ENCODE measurements at places on chromosomes 2 and 18.
A peak's percentile ranks its signal among the peaks of the same experiment; 100 is the strongest.

GRCh38 chr18:45738660-45739059, 14.7 kb downstream of the SLC14A1 start:
- no peak for DNase-seq

- no peak for DNase-seq
Measured at GRCh38 chr2:111149882-111150455, 29.3 kb downstream of the BCL2L11 start.

DNA sequence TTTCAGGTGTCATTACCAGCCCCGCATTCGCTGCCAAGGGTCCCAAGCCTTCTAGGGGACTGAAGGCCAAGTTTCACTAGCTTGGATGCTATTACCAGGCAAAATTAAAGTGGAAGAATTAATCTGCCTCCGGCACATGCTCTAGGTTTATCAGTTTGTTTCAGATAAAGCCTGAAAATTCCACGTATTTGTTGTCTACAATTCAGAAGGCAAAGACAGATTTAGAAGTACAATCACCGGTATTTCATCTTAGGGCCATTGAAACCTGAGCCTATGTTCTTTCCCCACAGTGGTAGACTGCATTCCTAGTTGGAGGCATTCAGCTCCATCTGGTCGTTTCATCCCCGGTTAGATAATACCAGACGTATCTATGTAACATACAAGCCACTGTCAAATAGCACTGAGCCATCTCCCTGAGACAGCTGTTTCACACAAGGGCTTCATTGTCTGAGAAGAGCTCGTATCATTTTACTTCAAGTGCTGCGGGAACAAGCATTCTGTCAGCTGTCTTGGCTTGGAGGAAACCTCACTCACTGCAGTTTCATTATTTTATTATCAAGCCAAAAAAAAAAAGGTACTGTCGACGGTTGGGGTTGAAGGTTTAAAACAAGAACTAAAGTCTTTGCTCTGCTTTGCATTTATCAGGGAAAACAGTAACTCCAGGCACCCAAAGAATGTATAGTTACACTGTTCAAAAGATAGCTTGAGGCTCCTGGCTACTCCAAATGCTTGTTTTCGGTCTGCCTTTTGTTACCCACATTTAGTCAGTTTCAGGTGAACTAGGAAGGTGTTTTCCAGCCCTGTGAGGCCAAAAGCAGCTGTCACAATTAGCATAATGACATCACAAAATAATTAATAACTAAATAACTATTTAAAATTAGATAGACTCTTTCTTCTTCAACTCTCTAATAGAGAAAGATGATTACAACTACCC, 76.7 kb downstream of the TGIF1 start:
- DNase-seq, result peak; percentile 81

DNA sequence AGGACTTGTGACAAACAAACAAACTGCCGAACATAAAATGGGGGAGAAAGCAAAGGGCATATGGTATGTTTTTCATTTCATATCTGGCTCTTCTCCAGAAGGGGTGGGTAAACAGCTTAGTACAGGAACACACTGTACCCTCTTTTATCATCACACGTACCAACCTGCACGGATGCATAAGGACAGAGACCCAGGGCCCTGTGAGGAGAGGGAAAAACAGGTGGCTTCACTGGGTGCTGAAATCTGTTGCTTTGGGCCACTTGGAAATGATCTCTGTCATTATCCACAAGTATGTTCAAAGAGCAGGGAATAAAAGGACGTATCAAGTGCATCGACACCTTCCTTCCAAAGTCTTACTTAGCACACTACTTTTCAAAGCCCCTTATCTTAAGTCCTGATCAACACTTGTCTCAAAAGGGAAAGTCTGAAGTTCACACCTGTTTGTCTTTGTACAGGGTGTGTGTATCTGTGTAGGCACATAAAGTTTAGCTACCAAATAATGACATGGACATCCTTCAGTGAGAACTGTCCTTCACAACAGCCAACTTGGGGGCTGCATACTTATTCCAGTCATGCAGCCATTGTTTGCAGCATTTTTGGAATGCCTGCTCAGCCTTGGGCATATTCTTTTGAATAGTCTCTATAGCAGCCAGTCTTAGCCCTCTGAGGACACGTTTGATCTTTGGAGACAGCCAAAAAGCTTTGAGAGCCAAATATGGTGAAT, 60.6 kb downstream of the IRS1 start:
- DNase-seq, result no peak

GRCh38 chr18:49621717-49622351, 60.0 kb downstream of the LIPG start:
- peak; percentile 46 for DNase-seq

DNA sequence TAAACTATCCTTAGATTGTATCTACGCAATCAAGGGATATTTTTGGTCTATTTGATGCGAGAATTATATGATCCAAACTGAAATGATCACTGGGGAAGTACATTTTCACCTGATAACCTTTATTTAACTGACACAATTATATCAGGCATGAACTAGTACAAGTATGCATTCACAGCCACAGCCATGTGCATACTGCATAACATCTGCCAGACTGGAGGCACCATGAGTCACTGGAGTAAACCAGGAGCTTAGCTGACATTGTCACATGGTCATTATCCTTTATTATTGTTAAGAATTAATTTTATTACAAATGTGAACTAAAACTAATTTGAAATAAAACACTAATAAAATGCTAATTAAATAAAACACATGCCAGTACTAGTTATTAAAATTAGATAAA, 1127.1 kb downstream of the DPP10 start:
- DNase-seq, result no peak

- no peak for DNase-seq
Measured at GRCh38 chr2:216664593-216665034, 30.7 kb downstream of the IGFBP5 start.

Measured in A673 (cell line).